Activated CD4-positive, alpha-beta T cell treated with anti-CD3 and anti-CD28 coated beads, Interleukin-2, amount 50 U/mL, for 48 hours (primary cell): ENCODE measurements at places on chromosomes 11 and 22.

DNA sequence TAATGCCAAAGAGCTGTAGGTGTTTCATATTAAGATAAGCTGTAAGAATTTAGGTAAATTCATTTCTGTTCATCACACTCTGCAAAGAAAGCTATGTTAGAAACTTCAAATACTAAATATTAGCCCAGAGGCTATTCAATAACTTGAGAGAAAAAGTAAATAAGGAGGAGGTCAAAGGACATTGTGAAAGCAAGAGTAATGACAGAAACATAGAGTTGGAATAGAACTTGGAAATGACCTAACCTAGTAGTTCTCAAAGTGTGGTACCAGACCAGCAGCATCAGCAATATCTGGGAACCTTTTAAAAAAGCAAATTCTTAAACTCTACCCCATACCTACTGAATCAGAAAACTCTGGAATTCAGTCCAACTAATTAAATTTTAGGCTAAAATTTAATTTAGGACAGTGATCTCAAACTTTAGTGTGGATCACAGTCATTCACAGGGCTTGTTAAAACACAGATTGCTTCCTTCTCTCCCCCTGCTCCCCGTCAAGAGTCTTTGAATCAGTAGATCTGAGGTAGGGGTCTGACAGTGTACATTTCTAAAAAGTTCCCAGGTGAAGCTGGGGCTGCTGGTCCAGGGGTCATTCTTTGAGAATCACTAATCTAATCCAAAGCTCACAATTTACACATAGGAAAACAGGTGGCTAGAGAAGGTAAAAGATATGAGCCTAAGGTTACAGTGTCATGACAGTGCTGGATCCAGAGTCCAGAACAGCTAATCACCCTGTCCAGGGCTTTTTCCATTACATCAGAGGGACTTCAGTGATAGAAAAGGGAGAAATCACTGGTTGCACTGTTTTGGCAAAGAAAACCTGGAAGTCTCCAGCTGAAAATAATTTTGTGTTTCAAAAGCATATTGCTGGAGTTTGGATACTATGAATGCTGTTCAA lies 241.1 kb downstream of the SOX6 start:
- no peak for DNase-seq

- no peak for DNase-seq
Observed at GRCh38 chr11:12829540-12830314, 155.5 kb downstream of the TEAD1 start.

DNA sequence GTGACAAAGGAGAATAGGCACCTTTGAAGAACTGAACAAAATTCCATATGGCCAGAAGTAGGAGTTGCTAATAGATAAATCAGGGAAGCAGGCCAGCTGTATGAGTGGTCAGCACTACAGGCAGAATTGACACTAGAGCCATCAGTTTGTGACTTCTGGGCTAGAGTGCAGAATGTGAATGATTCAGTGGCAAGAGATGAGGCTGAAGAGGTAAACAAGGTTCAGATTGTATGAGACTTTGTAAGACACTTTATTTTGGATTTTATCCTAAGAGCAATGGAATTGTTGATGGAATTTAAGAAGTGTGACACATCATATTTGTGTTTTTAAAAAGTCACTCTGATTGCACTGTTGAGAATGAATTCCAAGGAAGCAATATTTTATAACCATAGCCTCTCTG lies 12.9 kb downstream of the BIRC3 start:
- no peak for DNase-seq

- DNase-seq, result no peak
Observed at GRCh38 chr11:126189109-126189929, 22.1 kb downstream of the RPUSD4 start.

DNA sequence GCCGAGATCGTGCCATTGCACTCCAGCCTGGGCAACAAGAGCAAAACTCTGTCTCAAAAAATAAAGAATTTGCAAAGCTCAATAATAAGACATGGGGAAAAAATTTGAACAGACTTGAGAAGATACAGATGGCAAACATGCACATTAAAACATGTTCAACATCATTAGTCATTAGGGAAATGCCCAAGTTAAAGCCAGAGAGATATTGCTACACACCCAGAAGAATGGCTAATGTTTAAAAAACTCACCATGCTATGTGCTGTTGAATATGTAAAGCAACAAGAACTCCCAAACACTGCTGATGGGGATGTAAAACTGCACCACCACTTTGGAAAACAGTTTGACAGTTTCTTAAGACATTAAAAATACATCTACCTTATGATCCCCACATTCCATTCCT lies 12.6 kb downstream of the LRRC75B start:
- DNase-seq, result no peak

GRCh38 chr11:88424881-88425280 lies 87.3 kb upstream of the CTSC start:
- DNase-seq, result no peak

DNA sequence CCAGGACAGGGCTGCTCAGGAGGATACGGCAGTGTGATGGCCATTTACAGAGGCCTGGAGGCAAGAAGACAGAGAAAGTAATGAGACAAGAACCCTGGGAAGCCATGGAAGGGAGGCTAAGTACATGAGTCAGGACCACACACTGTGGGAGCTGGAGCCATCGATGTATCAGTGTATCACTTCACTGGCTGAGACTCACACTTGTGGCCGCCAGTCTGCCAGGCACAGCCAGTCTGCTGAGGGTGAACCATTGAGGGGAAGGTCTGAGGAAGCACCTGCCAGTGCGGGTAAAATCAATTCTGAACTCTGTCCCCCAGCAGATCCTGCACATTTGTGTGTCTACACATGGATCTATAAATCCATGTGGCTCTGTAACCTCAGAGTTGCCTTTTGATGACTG lies 195.6 kb downstream of the GRIK4 start:
- DNase-seq, result no peak

GRCh38 chr11:46281371-46281831 lies 3.9 kb downstream of the CREB3L1 start:
- DNase-seq, result no peak

DNA sequence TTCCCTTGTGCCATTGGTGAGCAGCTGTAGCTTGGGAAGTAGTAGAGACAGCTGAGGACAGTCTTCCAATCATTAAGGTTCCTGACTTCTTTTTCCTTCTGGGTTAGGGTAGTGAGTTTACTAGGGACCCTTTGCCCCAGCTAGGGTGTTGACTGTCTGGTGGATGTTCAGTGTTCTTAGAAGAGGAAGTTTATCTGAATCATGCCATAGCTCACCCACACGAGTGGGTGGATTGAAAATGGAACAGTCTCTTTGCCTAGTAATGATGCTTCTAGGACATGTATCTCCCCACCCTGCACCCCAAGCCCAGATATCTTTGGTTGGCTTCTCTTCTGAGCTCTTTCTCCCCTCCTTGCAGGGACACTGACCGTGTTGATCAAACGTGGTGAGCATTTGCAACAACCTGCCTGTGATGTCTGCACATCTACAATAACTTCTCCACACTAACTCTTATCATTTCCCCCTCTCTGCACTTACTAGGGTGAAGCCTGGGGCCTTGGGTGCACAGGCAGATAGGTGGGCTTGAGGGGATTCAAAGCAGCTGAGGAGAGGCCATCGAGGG lies 57.1 kb upstream of the HORMAD2 start:
- no peak for DNase-seq

- no peak for DNase-seq
Observed at GRCh38 chr22:40768206-40768605, 50.9 kb downstream of the SLC25A17 start.

- DNase-seq, result peak; percentile 46
Observed at GRCh38 chr22:40107851-40108378, 69.8 kb upstream of the TNRC6B start.

DNA sequence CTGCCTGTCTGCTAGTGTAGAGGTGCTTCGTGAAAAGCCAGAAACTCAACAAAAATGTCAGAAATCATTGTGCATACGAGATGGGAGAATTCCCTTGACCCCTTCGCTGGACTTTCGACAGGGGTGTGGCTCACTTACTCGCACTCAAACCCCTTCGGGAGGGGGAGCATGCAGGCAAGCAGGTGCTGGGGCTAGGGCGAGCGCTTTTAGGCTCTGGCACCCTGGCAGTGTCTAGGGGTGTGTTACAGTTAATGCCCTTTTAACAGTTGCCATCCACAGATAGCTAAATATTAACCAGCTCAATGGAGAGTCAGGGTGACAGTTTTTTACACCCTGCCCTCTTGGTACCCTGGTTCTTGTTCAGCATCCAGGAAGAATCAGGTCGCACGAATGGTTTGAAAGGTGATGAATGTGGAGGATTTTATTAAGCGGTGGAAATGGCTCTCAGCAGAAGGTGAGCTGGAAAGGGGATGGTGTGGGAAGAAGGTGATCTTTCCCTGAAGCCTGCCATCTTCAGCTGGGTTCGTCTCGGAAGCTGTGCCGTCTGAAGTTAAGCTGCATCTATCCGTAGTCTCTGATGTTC lies 59.6 kb upstream of the SHANK2 start:
- DNase-seq, result no peak

GRCh38 chr11:63761931-63762653 lies 6.5 kb downstream of the ZFTA start:
- no peak for DNase-seq

- DNase-seq, result no peak
Observed at GRCh38 chr11:11095831-11096723, 238.2 kb upstream of the ZBED5 start.

DNA sequence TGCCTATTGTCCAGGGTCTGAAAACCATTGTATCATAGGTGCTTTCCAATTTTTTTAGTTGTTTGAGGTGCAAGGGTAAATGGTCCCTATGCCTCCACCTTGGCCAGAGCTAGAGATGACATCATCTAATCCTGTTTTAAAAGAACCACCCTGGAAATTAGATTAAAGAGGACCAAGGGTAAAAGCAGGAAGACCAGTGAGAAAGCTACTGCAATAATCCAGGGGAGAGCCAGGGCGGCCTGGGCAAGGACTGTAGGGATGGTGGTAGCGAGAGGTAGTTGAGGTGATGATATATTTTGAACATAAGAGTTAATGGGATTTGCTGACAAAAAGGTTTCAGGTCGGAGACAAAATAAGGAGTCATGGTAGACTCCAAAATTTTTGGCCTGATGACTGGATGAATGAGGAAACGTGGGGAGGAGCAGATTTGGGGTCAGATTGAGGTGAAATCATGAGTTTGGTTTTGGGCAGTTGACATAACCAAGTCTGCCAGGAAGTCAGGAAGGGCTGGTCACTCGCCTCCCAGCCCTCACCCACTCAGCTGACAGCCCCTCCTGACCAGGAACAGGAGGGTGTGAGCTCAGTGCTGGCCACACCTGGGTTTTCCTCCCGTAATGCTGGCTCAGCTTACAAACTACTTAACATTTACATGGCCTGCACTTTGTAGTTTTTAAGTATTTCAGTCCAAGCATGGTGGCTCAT lies 23.0 kb downstream of the SCN4B start:
- DNase-seq, result no peak

GRCh38 chr22:30823015-30823370 lies 128.3 kb downstream of the OSBP2 start:
- no peak for DNase-seq
